ENCODE measurements at places on chromosomes 16 and 17. TPM values are rescaled to one million over a fixed set of nuclear protein-coding genes. Genes with fewer than 3 reads are reported as not detected.
A peak's percentile ranks its signal among the peaks of the same experiment; 100 is the strongest.

Gene ALOXE3
- not detected for total RNA-seq

Gene CCT6B
- total RNA-seq, result 0.78 TPM

Gene SPATA22
- not detected for total RNA-seq

DNA sequence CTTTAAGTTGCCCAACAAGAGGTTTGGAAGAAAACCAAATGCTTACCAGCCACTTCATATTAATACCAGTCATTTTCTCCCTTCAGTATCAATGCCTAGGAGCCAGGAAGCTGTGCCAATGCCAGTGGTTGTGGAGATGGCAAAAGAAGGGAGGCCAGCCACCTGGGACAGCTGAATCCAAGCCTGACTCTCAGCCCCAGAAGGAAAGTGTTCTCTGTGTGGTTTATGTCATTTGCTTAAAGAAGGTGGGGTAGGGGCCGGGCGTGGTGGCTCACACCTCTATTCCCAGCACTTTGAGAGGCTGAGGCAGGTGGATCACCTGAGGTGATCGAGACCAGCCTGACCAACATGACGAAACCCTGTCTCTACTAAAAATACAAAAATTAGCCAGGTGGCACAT lies 13.4 kb downstream of the C17orf78 start:
- no peak for DNase-seq
- H3K4me1 ChIP-seq, result peaks cover 5% of the 10 kb centered on the region
- no peaks in the 10 kb centered on the region for H3K27me3 ChIP-seq
- no peaks in the 10 kb centered on the region for H3K36me3 ChIP-seq

GRCh38 chr16:11609474-11610120 lies 22.9 kb upstream of the LITAF start:
- H3K27ac ChIP-seq, result no peak overlapping the region
- no peaks in the 10 kb centered on the region for H3K36me3 ChIP-seq
- H3K27me3 ChIP-seq, result no peaks in the 10 kb centered on the region
- H3K4me3 ChIP-seq, result no peak overlapping the region

GRCh38 chr16:56753410-56753809 lies 23.5 kb downstream of the NUP93 start:
- H3K27ac ChIP-seq, result no peak overlapping the region
- no peaks in the 10 kb centered on the region for H3K27me3 ChIP-seq
- peaks cover 1% of the 10 kb centered on the region for H3K36me3 ChIP-seq
- no peaks in the 10 kb centered on the region for H3K4me1 ChIP-seq

DNA sequence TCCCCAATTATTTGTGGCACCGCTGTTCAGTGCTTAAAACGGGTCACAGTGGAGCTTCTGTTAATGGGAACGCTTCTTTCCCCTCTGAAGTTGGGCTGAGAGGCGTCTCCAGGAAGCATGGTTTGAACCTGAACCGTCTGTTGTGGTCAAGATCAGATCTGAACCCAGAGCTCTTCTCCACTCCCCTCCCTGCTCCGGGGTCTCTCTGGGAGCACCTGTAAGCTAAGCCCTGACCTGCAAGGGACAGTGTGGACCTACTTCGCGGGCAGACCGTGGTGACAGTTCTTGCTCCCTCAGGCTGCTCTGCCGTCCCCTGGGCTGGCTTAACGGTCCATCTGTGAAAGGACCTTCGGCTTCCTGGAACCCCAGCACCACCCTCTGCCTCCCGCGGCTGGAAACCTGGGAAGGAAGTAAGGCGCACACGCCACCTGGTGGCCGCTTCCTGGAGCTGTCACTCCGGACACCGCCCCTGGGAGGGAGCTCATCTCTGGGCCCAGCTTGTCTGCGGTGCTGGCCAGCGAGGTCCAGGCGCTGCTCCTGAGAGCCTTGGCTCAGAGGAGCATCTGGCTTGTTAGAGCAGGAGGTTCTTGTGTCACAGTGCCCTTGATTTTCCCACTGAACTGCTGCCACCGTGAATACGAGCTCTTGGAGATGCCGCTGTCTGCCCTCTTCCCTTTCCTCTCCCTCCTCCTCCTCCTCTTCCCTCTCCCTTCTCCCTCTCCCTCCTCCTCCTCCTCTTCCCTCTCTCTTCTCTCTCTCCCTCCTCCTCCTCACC lies 518.5 kb upstream of the EEF2KMT start:
- no peaks in the 10 kb centered on the region for H3K27me3 ChIP-seq
- H3K4me3 ChIP-seq, result no peak overlapping the region
- DNase-seq, result no peak
- H3K4me1 ChIP-seq, result no peaks in the 10 kb centered on the region
- H3K36me3 ChIP-seq, result no peaks in the 10 kb centered on the region
- H3K27ac ChIP-seq, result no peak overlapping the region

- H3K4me1 ChIP-seq, result peaks cover 3% of the 10 kb centered on the region
- no peaks in the 10 kb centered on the region for H3K27me3 ChIP-seq
- DNase-seq, result no peak
- no peaks in the 10 kb centered on the region for H3K36me3 ChIP-seq
- no peak overlapping the region for H3K27ac ChIP-seq
These were observed 87.1 kb downstream of the STX8 start for GRCh38 chr17:9488556-9488955.

GRCh38 chr17:74165797-74166365 lies 37.6 kb upstream of the RPL38 start:
- no peak for DNase-seq
- H3K27me3 ChIP-seq, result no peaks in the 10 kb centered on the region
- no peaks in the 10 kb centered on the region for H3K36me3 ChIP-seq
- H3K4me1 ChIP-seq, result no peaks in the 10 kb centered on the region

DNA sequence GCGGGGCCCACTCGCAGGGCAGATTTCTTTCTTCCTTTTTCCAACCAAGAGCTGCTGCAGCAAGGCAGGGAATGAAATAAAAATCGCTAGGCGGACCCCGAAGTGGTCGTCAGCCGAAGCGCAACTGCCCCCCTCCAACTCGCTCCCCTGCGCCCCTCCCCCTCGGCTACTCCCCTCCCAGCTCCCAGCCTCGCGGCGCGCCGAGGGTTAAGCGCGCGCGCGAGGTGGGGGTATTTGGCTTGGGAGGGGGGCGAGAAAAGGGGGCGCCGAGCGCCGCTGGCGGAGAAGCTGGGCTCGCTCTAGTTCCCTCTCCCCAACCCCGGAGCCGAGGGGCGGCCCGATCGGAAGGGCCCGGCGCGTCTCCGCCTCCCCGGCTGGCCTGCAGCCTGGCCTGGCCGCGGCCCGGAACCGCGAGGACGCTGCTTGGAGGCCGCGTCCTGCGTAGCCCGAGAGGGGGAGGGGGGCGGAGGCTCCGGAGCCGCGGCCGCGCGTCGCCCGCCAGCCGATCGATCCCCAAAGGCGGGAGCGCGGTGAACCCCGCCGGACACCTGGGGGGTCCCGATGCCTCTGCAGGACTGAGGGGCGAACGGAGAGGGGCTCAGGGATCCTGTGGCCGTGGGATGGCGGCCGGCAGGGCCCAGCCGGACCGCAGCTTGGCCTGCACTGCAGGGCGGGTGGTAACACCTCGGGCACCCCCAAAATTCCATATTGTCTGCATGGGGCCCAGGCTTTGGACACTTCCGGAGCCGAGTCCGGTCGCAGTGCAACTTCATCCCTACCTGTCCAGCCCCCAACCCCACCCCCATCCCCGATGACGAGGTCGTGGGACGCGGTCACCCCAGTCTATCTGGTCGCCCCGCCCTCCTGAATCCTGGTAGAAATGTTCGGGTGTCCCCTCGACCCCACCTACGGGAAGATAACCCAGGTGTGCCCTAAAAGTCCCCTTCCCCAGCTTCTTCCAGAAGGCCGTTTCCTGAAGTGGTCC lies 4.9 kb upstream of the CBX4 start:
- peak overlapping the region; percentile 52 for H3K4me3 ChIP-seq
- peaks cover 11% of the 10 kb centered on the region for H3K4me1 ChIP-seq
- peak; percentile 39 for DNase-seq
- H3K27me3 ChIP-seq, result peaks cover 39% of the 10 kb centered on the region

GRCh38 chr16:11316331-11317015 lies 28.8 kb upstream of the RMI2 start:
- DNase-seq, result no peak
- no peak overlapping the region for H3K4me3 ChIP-seq
- no peaks in the 10 kb centered on the region for H3K27me3 ChIP-seq
- no peak overlapping the region for H3K27ac ChIP-seq

GRCh38 chr17:58528443-58528842 lies 14.0 kb upstream of the MTMR4 start:
- peak; percentile 69 for DNase-seq
- no peaks in the 10 kb centered on the region for H3K36me3 ChIP-seq
- H3K4me1 ChIP-seq, result peaks cover 26% of the 10 kb centered on the region
- H3K4me3 ChIP-seq, result no peak overlapping the region
- peaks cover 2% of the 10 kb centered on the region for H3K27me3 ChIP-seq

DNA sequence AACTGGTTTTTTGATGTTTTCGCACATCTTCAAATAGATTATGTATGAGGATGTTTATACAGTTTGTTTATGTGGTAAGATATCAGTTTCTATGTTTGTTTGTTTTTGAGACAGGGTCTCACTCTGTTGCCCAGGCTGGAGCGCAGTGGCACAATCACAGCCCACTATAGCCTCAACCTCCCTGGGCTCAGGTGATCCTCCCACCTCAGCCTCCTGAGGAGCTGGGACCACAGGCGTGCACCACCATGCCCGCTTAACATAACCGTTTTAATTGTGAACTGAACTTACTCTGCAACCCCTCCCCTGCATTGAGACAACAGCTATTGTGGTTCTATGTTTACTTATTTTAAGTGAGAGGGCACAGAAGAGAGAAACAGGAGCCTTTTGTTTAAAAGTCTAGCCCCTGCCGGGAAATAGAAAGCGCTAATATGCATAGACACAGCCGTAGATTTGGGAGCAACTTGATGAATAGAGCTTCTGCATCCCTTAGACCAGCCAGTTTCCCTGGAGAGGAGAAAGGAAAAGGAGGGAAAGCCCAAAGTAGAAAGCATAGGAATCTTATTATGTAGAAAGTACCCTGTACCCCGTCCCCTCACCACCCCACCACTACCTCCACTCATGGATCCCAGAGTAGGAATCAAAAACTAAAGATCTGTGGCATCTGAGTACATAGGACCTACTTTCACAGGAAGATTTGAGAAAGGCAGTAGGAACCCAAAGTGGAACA lies 19.6 kb upstream of the APPBP2 start:
- DNase-seq, result no peak
- no peak overlapping the region for H3K27ac ChIP-seq
- H3K27me3 ChIP-seq, result no peaks in the 10 kb centered on the region
- H3K36me3 ChIP-seq, result no peaks in the 10 kb centered on the region

DNA sequence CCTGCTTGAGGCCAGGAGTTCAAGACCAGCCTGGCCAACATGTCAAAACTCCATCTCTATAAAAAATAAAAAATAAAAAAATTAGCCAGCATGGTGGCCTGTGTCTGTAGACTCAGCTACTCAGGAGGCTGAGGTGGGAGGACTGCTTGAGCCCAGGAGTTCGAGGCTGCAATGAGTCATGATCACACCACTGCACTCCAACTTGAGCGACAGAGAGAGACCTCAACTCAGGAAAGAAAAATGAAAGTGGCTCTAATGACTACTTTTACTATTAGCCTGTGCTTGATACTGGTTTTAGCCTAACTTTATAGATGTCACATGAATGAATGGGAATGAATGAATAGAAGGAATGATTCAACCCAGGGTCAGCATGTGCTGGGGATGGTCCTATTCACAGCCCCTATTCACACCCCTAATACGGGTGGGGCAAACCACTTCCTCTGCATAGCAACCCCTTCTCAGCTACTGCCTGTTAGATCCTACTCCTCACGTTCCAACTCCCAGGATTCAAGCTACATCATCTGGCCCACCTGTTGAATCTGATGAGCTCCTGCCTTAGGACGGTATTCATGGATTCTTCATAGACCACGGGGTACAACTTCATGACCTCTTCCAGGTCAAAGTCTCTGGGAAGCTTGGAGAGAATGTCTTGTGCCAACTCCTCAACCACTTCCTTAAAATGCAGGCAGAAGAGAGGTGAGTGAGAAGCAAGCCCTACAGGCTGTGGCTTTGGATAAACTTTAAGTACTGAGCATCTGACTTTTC lies 40.5 kb downstream of the LYRM1 start:
- no peaks in the 10 kb centered on the region for H3K27me3 ChIP-seq
- no peak for DNase-seq
- no peaks in the 10 kb centered on the region for H3K36me3 ChIP-seq

GRCh38 chr17:61122326-61122913 lies 277.2 kb upstream of the TBX2 start:
- H3K27ac ChIP-seq, result no peak overlapping the region
- H3K36me3 ChIP-seq, result no peaks in the 10 kb centered on the region
- no peak overlapping the region for H3K4me3 ChIP-seq
- no peak for DNase-seq
- no peaks in the 10 kb centered on the region for H3K4me1 ChIP-seq
- H3K27me3 ChIP-seq, result no peaks in the 10 kb centered on the region

- H3K4me1 ChIP-seq, result peaks cover 10% of the 10 kb centered on the region
- no peak overlapping the region for H3K4me3 ChIP-seq
- peak overlapping the region; percentile 26 for H3K27ac ChIP-seq
- DNase-seq, result peak; percentile 66
- H3K36me3 ChIP-seq, result no peaks in the 10 kb centered on the region
These were observed 132.3 kb upstream of the FAM20A start for GRCh38 chr17:68733241-68734176.

- H3K27me3 ChIP-seq, result no peaks in the 10 kb centered on the region
- H3K27ac ChIP-seq, result no peak overlapping the region
- peaks cover 14% of the 10 kb centered on the region for H3K4me1 ChIP-seq
- H3K4me3 ChIP-seq, result no peak overlapping the region
- peaks cover 4% of the 10 kb centered on the region for H3K36me3 ChIP-seq
- DNase-seq, result no peak
These were observed 1.4 kb upstream of the ORAI3 start for GRCh38 chr16:30947541-30947858.

- H3K36me3 ChIP-seq, result peaks cover 53% of the 10 kb centered on the region
- DNase-seq, result no peak
- no peak overlapping the region for H3K27ac ChIP-seq
- no peaks in the 10 kb centered on the region for H3K27me3 ChIP-seq
- peaks cover 32% of the 10 kb centered on the region for H3K4me1 ChIP-seq
These were observed 45.1 kb downstream of the SF3B3 start for GRCh38 chr16:70568601-70569237.
